Effector memory CD8-positive, alpha-beta T cell (primary cell): ENCODE measurements at places on chromosomes 7 and 10.

DNA sequence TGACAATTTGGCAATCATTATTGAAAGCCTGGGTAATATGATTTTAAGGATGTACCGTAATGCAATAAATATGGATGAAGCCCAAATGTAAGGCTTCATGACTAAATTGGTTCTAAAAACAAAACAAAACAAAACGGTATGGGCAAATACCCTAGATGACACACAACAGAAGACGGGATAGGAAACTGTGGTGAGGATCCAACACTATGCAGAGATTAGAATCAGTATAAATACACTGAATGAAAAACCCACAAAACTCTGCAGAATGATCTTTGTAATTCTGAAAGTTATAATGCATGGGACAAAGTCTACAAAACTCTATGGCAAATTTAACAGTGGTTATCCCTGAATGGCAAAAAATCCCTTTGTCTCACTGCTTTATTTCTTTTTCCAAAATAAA lies 57.6 kb downstream of the MALSU1 start:
- DNase-seq = no peak

GRCh38 chr7:154906736-154907355 lies 96.1 kb downstream of the PAXIP1 start:
- DNase-seq = no peak

- DNase-seq = no peak
Observed at GRCh38 chr7:102306916-102307677, 20.4 kb downstream of the SH2B2 start.

DNA sequence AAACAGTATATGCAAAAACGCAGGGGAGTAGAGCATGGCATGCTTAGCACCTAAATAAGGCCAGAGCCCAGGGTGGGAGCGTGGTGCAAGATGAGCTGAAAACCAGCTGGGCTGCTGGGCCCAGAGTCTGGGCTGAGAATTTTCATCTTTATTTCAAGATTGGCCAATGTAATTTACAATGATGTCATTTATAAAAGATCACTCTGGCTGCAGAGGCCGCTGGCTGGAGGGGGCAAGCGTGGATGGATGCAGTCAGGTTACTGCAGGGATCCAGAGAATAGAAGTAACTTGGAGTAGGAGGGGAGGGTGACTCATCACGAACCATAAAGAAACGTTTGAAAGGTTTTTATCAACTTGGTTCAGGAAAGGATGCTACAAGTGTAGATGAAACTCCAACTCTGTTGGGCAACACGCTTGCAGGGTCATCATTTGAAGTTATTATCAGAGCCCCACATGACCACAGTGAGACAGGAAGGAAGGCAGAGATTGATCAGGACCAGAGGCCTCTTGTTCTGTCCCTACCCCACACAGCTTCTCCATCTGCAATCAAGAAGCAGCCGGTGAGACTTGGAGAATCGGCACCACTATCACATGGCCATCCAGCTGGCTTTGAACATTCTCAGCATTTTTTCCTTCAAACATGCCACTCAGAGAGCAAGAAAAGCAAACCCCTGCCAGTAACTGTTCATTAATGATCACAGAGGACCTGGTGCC lies 49.2 kb downstream of the ODAD2 start:
- DNase-seq = no peak

DNA sequence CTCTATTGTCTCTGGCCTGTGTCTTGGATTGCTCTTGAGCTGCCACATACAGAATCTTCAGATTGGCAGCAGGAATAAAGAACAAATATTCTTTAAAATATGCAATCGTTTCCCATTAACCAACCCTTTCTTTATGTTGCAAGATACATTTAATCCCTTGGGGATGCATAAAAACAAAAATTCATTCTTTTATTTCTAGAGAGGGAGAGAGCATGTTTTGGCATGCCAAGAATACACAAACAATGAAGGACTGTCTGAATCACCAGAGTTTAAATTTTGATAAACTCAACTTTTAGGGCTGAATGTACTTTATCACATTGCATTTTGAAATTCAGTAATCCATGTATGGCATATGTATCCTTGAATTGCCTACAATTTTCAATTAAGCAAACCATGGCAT lies 154.3 kb upstream of the SEMA3D start:
- DNase-seq = no peak

- DNase-seq = no peak
Observed at GRCh38 chr10:78458983-78459638, 425.4 kb downstream of the RPS24 start.

GRCh38 chr7:112266595-112267270 lies 60.2 kb downstream of the ZNF277 start:
- DNase-seq = no peak

DNA sequence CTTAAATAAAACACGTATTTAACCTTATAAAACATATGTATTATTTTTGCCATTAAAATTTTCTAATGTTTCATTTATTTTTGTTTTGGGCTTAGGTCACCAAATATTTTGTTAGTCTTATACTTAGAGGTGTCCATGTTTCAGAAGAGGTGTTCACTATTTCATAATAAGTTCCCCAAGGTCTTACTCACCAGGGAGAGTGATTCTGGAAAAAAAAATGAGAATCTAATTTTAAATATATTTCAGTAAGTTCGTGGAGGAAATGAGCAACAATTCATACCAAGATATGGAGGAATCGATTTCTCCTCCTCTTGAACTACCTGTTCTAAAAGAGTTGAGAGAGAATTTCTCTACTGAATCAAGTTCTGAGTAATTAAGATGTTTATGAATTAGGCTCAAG lies 271.6 kb upstream of the SLC26A5 start:
- no peak for DNase-seq

DNA sequence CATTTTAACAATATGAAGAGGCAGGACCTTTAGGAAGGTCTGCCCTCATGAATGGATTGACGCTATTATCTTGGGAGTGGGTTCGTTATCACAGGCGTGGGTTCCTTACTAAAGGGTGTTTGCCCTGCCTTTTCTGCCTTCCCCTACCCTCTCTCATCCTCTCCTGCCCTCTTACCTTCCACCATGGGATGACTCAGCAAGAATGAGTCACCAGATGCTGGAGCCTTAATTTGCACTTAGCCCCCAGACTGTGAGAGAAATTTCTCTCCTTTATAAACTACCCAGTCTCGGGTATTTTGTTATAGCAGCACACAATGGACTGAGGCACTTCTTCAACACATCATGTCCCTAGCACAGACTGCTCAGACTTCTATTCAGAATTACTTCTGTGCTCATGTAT lies 31.4 kb upstream of the ZNF32 start:
- DNase-seq = no peak

DNA sequence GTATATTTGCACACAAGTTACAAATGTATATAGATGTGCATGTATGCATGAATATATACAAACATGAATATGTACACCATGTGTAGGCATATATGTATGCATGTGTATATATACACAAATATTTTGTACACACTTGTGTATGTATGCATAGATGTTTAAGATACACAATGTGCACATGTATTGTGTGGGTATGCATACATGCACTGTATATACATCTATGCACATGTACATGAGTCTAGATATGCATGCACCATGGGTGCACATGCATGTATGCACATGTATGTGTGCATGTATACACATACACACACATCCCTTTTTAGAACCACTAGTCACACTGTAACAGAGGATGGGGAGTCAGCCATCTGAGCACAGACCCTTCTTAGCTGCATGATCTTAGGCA lies 249.4 kb downstream of the COBL start:
- DNase-seq = no peak

DNA sequence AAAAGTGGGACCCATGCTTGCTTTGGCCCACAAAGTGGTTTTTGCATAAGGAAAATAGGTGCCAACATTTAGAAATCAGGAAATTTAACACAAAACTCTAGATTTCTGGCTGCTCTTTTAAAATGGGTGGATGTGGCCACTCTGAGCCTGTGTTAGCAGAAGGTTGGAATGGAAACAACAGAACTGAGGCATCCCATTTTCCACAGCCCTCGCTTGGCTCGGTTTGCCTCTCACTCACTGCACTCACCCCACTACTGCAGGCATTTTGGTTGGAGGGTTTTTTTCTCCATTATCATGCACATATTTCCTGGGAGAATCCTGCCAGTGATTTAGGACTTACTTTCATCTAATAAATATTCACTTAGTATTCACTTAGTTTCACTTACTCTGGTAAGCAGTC lies 178.9 kb downstream of the BICC1 start:
- DNase-seq = no peak

DNA sequence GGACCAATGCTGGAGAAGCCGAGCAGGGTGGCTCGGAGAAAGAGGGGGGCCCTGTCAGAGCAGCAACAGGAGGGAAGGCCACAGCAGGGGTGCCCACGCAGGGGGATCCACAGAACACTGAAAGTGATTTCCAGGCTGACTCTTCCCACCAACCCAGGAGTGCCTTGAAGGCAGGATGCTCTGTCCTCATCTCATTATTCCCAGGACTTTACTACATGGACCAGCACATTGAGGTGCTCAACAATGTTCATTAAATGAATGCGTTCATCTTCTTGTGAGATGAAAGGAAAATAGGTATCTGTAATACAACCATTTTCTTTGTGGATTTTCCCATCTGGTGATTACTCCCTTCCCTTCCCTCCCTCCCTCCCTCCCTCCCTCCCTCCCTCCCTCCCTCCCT lies 71.0 kb downstream of the COL26A1 start:
- no peak for DNase-seq

DNA sequence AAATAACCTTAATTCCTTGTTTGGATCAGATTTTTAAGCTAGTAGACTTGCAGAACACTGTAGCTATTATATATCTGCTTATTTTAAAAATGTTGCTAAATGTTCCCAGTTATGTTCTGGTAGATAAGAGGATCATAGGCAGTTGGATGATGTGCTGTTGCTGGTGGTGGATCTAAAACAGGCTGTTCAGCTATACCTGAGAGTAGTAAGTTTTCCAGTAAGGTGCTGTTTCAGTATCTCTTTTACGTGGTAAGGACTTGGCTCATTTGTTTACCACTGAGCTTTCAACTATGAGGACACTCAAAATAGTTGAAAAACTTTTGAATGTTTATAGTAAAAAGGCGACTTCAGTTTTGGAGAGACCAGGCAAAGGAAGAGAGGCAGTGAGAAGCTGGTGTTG lies 180.9 kb downstream of the CDK14 start:
- DNase-seq = no peak

GRCh38 chr7:51009716-51010496 lies 227.2 kb upstream of the GRB10 start:
- no peak for DNase-seq
